ENCODE measurements at places on chromosomes 5 and 9. TPM values are rescaled to one million over a fixed set of nuclear protein-coding genes. Genes with fewer than 3 reads are reported as not detected.
A peak's percentile ranks its signal among the peaks of the same experiment; 100 is the strongest.

DNA sequence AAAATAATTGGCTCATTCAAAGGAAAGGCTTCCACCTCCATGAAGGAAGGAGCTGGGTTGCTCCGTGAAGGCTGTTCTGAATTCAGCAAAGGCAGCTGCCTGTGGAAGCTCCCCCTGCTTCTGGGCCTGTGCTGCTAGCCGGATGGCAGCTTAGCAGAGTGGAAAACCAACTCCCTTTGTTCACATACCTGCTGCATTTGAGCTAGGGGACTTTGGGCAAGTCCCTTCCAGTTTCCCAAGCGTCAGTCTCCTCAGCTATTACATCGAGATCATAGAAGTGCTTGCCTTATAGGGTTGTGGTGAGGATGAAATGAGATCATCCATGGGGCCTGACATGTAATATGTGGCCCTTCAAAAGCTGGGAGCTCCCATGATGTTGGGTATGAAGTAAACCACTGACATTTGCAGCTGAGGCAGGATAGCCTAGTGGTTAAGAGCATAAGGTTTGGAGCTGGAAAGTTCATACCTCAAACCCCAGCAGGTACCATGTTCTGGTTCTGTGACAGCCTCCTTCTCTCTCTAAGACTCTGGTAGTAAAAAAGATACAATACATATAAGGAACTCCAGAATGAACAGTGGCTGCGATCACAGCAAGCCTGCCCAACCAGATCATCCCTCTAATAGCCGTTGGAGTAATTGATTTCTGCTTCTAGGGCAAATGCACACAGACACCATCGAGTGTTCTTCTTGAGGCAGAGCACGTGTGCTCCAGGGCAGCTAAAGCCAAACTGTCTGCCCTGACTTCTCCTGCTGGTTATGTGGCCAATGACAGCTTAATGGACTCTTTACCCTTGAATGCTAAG is 11.0 kb upstream of the DENND1A start:
- H3K27ac ChIP-seq, result no peak overlapping the region
- DNase-seq, result no peak
- H3K27me3 ChIP-seq, result peaks cover 18% of the 10 kb centered on the region
- no peaks in the 10 kb centered on the region for H3K4me1 ChIP-seq

MEGF10 gene
- 6.6 TPM for total RNA-seq

DNA sequence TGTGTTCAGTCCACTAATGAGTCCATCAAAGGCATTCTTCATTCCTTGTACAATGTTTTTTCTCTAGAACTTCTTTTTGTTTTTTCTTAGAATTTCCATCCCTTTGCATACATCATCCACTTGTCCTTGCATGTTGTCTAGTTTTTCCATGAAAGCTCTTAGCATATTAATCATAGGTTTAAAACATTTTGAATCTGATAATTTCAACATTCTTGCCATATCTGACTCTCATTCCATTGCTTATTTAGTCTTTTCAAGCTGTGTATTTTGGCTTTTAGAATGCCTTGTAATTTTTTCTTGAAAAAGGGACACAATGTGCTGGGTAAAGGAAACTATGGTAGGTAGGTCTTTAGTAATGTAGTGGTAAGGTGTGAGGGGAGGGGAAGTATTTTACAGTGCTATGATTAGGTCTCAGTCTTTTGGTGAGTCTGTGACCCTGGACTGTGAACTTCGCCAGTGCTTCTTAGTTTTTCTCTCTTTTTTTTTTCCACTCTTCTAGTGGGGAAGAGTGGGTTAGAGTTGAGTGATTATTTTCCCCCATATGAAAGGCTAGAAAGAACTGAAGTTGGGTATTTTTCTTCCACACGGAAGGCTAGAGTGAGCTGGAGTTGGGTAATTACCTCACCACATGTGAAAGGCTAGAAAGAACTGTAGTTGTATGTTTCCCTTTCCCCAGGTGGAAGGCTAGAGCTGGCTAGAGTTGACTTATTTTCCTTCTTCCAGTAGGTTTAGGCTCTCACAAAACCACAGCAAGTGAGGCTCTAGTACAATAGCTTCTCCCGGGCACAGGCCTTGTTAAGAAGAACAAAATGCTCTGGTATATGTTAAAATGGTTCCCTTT is 172.1 kb downstream of the SNX18 start:
- no peak overlapping the region for H3K4me3 ChIP-seq
- no peak for DNase-seq
- H3K27ac ChIP-seq, result peak overlapping the region; percentile 75
- peaks cover 36% of the 10 kb centered on the region for H3K4me1 ChIP-seq
- peaks cover 7% of the 10 kb centered on the region for H3K36me3 ChIP-seq
- no peaks in the 10 kb centered on the region for H3K27me3 ChIP-seq

DNA sequence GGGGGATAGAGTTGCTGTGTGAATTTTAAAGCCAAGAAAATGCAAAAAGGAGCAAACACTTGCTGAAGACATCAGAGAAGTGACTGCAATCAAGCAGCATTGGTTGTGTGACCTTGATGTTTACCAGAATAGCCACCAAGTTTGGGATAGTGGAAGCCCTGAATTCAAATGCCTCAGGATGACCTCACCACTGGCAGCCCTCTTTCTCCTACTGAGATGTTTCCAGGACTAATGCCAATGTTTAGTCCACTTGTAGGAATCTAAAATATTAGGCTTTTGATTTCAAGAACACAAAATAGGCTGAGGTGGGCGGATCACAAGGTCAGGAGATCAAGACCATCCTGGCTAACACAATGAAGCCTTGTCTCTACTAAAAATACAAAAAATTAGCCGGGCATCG is 112.2 kb upstream of the NUDT12 start:
- H3K4me3 ChIP-seq, result no peak overlapping the region
- H3K36me3 ChIP-seq, result no peaks in the 10 kb centered on the region
- H3K27me3 ChIP-seq, result no peaks in the 10 kb centered on the region
- peaks cover 22% of the 10 kb centered on the region for H3K4me1 ChIP-seq

- DNase-seq, result no peak
- H3K4me1 ChIP-seq, result peaks cover 21% of the 10 kb centered on the region
- no peak overlapping the region for H3K4me3 ChIP-seq
- no peaks in the 10 kb centered on the region for H3K36me3 ChIP-seq
- no peak overlapping the region for H3K27ac ChIP-seq
- H3K27me3 ChIP-seq, result no peaks in the 10 kb centered on the region
These were observed 123.2 kb downstream of the TLE1 start for GRCh38 chr9:81566074-81566698.

GRCh38 chr5:98865690-98866089 is 63.1 kb downstream of the CHD1 start:
- H3K27ac ChIP-seq, result no peak overlapping the region
- H3K4me1 ChIP-seq, result no peaks in the 10 kb centered on the region
- peaks cover 29% of the 10 kb centered on the region for H3K36me3 ChIP-seq
- no peak overlapping the region for H3K4me3 ChIP-seq
- H3K27me3 ChIP-seq, result no peaks in the 10 kb centered on the region
- DNase-seq, result no peak

DNA sequence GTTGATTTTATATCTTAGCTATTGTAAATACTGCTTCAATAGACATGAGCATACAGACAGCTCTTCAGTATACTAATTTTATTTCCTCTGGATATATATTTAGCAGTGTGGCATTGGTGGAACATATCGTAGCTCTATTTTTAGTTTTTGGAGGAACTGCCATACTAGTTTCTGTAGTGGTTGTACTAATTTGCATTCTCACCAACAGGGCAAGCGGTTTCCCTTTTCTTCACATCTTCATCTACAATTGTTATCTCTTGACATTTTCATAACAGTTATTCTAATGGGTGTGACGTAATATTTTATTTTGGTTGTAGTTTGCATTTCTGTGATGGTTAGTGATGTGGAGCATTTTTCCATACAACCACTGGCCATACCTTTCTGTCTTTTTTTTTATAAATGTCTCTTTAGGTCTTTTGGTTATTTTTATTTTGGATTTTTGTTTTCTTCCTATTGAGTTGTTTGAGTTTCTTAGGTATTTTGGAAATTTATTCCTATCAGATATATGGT is 32.5 kb downstream of the TAF11L14 start:
- H3K27ac ChIP-seq, result no peak overlapping the region
- H3K4me1 ChIP-seq, result no peaks in the 10 kb centered on the region
- no peak overlapping the region for H3K4me3 ChIP-seq
- peaks cover 2% of the 10 kb centered on the region for H3K36me3 ChIP-seq

- H3K4me3 ChIP-seq, result no peak overlapping the region
- no peak overlapping the region for H3K27ac ChIP-seq
These were observed 23.8 kb upstream of the BOD1 start for GRCh38 chr5:173640156-173640804.

GRCh38 chr5:43631182-43631910 is 28.4 kb downstream of the NNT start:
- no peaks in the 10 kb centered on the region for H3K27me3 ChIP-seq
- no peak overlapping the region for H3K27ac ChIP-seq
- H3K4me1 ChIP-seq, result peaks cover 24% of the 10 kb centered on the region
- peaks cover 8% of the 10 kb centered on the region for H3K36me3 ChIP-seq
- DNase-seq, result no peak

GRCh38 chr9:114087721-114088120 is 9.6 kb upstream of the AMBP start:
- H3K27ac ChIP-seq, result no peak overlapping the region
- H3K27me3 ChIP-seq, result peaks cover 8% of the 10 kb centered on the region
- DNase-seq, result peak; percentile 60
- H3K4me1 ChIP-seq, result peaks cover under 1% of the 10 kb centered on the region
- H3K4me3 ChIP-seq, result no peak overlapping the region

DNA sequence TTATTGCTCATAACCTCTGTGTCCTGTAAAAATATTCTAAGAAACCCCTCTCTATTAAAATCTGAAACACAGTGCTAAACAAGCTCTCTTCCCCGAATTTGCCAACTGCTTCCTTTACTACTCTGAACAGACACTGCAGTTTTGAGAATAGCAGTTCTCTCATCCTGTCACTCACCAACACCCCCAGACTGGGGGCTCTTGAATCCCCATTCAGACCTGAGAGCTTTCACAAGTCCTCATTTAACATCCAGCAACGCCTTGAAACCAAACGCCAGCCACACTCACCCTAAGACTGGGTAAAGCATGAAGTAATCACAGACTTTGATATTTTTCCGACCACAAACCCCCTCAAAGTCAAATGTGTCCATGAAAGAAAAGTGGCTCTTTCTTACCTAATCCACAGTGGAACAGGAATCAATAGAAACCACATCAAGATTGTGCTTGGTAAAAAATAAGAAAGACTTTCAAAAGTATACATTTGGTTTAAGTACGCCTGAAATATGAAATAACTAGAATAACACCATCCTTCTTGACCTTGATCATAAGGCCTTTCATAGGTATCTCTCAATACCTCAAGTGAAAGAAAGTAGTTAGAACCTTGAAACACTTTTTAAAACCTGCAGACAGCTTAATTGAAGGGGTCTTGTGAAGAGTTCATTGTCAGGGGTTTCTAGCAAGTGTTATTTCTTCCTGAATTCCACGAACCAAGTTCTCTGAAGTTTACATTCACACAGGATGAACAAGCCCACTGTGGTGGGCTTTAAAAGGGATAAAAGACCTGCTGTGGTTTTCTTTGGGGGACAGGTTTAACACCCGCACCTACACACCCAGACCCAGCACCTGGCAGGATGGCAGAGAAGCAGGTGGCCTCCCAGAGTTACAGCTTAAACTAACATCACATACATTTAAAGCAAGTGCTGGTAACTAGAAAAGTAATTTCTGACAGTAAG is 412.6 kb downstream of the MLLT3 start:
- no peak overlapping the region for H3K27ac ChIP-seq
- DNase-seq, result no peak
- H3K4me1 ChIP-seq, result no peaks in the 10 kb centered on the region
- no peak overlapping the region for H3K4me3 ChIP-seq
- H3K36me3 ChIP-seq, result no peaks in the 10 kb centered on the region

DNA sequence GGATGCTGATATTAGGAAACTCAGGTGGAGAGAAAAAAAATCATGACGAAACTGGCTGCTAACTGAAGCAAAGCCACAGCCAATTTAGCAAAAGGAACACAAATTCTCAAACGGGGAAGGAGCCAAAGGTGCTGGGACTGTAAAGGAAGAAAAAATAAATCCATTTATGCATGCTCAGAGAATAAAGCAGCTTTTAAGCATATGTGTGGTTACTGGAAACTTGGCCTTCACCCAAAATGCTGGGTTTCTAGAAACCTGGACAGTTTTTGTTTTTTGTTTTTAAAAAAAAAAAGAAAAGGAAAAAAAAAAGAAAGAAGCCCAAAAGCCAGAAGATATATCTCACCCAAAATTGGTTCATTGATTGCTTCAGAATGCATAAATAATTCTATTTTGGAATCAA is 8.0 kb downstream of the WHRN start:
- H3K27me3 ChIP-seq, result peaks cover 7% of the 10 kb centered on the region
- H3K4me1 ChIP-seq, result peaks cover 12% of the 10 kb centered on the region
- no peaks in the 10 kb centered on the region for H3K36me3 ChIP-seq
- no peak overlapping the region for H3K4me3 ChIP-seq
- DNase-seq, result no peak
- no peak overlapping the region for H3K27ac ChIP-seq

GRCh38 chr5:173778784-173779304 is 109.3 kb upstream of the CPEB4 start:
- no peak overlapping the region for H3K27ac ChIP-seq
- no peaks in the 10 kb centered on the region for H3K27me3 ChIP-seq
- no peak for DNase-seq

NAA35 gene
- total RNA-seq, result 20.7 TPM

DNA sequence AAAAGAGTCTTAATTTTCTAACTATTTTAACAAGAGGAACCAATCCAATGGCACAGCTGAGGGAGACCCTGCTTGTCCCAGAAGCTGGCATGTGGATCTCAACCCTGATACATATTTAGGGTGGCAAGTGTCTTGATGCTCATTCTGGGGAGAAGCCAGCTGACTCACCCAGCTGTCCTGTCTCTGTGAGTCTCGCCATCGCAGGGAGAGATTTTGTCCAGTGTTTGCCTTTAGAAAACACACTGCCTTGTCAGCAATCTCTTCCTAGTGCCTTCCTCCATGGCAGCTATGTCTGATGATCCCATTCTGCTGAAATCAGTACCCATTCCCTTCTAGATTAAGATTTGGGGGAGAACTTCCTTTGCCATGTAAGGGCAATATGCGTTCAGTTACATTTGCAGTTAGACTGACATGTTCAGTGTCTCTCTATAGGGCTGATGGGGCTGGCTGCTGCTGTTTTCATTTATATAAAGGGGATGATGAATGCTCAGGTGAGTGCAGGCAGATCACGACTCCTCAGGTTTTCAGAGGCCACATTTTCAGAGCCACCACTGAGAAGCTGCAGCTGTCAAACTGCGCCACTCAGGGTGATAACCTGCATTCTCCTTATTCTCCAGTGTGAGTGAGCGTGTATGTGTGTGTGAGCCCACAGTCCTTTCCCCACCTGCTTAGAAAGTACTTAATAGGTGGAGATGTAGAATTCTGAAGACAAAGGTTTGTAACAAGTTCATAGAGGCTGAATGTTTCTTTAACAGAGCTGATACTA is 217.0 kb downstream of the GAS1 start:
- no peak for DNase-seq
- H3K4me1 ChIP-seq, result peaks cover 29% of the 10 kb centered on the region
- no peaks in the 10 kb centered on the region for H3K27me3 ChIP-seq
- H3K36me3 ChIP-seq, result no peaks in the 10 kb centered on the region
- no peak overlapping the region for H3K4me3 ChIP-seq
- no peak overlapping the region for H3K27ac ChIP-seq

DIPK1B gene
- total RNA-seq, result 8.2 TPM

All from chondrocyte (in vitro differentiated cells).